ENCODE measurements at places on chromosomes 12 and 14.
A peak's percentile ranks its signal among the peaks of the same experiment; 100 is the strongest.

GRCh38 chr12:89709995-89710872, 1.6 kb upstream of the ATP2B1 start:
- peak; percentile 53 for DNase-seq

DNA sequence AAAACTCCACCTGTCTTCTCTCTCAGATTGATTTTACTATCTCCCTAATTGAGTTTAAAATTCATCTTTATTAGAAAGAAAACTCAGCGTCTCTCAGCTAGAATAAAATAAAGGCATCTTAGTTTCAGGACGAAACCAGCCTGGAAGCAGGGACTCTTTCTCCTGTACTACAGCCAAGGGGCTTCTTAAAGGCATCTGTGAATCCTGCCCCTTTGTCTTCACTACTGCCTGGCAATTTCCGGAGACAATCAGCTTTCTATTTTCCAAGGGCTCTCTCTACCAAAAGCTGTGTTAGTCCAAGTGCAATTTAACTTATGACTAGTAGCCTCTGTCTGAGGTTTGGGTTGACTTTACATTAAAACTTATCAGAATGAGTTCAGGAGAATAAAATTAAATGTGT, 623.3 kb upstream of the FOXG1 start:
- no peak for DNase-seq

DNA sequence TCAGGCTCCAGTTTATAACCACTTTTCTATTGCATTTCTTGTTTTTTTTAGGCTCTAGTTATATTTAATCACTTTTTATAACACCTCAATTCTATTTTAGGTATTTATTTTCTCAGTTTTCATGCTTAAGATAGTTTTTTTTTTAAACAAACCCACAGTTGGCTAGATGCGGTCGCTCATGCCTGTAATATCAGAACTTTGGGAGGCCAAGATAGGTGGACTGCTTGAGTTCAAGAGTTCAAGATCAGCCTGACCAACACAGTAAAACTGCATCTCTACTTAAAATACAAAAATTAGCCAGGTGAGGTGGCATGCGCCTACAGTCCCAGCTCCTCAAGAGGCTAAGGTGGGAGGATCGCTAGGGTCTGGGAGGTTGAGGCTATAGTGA, 93.0 kb downstream of the PPP1R12A start:
- no peak for DNase-seq

DNA sequence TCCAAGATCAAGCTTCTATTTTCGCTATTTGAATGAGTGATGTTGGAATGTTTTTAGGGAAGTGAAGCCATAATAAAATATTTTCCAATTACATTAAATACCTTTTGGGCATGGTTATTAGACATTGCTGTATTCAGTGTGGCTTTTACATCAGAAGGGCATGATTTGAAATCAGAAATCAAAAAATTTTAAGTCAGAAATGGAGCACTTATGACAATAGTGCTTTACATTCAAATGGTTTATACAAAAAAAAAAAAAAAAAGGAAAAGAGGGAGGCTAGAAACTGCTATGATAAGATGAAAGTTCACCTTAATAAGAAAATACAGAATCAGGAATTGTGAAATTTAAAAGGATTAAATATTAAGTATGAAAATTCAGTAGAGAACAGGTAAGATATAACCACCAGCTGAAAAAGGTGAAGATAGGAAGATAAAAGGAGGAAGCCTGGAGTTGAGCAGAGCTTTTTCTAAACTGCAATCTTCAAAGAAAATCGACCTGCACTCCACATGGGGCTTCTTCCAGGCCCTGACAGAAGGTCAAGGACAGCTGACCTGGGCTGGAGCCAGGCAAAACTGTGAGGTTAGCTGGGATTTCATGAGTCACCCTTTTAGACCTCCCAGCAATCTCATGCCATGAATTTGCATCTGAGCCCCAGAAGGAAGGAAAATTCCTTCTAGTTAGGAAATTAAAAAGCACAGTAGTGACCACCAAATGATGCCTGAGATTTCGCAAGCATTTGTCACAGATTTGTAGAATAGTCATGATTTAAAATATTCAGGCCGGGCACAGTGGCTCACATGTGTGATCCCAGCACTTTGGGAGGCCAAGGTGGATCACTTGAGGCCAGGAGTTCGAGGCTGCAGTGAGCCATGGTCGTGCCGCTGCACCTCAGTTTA, 23.4 kb upstream of the BMP4 start:
- no peak for DNase-seq

DNA sequence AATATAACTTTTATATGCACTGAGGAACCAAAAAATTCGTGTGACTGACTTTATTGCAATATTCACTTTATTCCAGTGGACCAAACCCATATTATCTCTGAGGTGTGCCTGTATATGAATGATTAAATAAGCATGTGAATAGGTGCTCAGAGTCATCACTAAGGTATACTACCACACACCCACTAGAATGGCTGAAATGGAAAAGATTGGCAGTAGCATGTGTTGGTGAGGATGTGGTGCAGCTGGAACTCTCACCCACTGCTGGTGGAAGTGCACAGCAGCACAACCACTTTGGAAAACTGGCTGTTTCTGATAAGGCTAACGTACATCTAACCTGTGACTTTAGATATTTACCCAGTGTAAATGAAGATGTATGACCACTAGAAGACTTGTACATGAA, 36.8 kb downstream of the GOLGA5 start:
- DNase-seq: no peak

DNA sequence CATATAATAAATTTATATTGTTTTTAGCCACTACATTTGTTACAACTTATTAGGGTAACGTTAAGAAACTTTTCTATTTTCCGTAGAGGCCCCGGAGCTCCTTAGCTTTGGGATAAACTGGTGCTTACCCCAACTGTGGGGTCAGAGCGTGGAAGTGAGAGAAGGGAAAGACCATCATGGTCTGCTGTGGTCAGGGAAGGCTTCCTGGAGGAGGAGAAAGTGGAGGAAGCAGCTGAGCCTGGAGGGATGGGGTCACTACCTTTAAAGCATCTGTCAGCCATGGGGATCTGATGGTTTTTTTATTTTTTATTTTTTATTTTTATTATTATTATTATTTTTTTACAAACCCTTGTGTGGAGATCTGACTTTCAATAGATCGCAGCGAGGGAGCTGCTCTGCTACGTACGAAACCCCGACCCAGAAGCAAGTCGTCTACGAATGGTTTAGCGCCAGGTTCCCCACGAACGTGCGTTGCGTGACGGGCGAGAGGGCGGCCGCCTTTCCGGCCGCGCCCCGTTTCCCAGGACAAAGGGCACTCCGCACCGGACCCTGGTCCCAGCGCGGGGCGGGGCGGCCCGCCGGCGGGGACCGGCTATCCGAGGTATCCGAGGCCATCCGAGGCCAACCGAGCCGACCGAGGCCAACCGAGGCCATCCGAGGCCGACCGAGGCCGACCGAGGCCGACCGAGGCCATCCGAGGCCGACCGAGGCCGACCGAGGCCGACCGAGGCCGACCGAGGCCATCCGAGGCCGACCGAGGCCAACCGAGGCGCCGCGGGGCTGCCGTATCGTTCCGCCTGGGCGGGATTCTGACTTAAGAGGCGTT, 1101.2 kb upstream of the TMEM132C start:
- DNase-seq: peak; percentile 89

GRCh38 chr12:51019927-51020326, 6.3 kb downstream of the SLC11A2 start:
- DNase-seq: no peak

GRCh38 chr12:90106568-90106967, 397.9 kb upstream of the ATP2B1 start:
- DNase-seq: no peak

GRCh38 chr12:40915172-40915571, 222.9 kb downstream of the CNTN1 start:
- DNase-seq: no peak

DNA sequence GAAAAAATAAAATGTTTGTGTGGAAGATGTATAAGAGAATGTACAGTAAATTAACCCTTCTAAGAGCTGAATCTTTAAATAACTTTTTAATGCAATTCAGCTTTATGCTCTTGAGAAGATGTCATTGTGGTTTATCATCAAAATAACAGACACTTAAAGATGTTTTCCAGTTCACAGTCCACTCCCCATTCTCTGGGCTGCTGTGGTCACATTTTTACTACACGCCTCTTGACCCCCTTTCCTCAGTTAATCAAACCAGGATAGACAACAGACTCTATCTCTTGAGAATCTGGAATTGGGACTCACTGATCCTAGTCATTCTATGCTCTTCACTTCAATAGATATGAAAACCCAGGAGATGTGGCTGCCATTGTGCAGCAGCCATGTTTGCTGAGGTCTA, 24.7 kb upstream of the OR6J1 start:
- DNase-seq: no peak

- DNase-seq: no peak
Observed at GRCh38 chr12:63294327-63294632, 143.3 kb upstream of the AVPR1A start.

GRCh38 chr12:113333877-113334785, 778 bp downstream of the SLC8B1 start:
- no peak for DNase-seq

DNA sequence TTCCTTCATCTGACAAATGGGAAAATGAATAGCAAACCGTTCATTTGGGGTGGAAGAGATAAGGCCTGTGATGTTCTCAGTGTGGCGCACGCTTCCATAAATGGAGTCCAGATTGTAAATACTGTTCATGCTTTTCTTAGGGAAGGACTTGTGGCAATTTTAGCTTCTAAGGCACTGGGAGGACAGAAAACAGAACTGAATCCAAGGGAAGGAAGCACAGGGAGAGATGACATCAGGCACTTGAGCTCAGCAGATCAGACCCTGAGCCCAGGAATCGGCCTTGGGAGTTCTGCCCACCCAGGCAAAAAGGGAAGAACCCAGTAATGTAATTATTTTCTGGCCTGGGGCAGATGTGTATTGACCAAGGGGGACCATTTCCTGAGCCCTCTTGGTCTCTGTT, 7.2 kb upstream of the SH2B3 start:
- no peak for DNase-seq

- DNase-seq: peak; percentile 15
Observed at GRCh38 chr12:5047729-5048128, 4.0 kb downstream of the KCNA5 start.

DNA sequence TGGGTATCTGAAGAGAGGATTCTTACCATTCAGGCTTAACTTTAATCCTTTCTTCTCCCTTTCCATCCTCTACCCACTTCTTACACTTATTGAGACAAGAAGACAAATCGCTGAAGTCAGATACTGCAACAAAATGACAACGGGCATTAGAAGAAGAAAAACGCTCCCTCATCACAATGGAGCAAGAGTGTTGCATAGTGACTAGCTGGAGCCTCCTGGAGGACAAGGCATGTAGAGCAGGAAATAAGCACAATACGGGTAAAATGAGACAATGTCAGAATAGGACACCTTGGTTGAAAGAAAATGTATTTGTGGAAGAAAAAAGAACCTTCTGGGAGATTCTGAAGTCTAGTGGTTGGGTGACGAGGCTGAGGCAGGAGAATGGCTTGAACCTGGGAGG, 501.0 kb downstream of the RERGL start:
- DNase-seq: peak; percentile 15

- peak; percentile 91 for DNase-seq
Observed at GRCh38 chr12:109880043-109880931, at the start of gene GLTP. Gene GLTP, minus strand, starts transcription at chr12:109880541. Its CDS starts 167 bp downstream, at chr12:109880374.

DNA sequence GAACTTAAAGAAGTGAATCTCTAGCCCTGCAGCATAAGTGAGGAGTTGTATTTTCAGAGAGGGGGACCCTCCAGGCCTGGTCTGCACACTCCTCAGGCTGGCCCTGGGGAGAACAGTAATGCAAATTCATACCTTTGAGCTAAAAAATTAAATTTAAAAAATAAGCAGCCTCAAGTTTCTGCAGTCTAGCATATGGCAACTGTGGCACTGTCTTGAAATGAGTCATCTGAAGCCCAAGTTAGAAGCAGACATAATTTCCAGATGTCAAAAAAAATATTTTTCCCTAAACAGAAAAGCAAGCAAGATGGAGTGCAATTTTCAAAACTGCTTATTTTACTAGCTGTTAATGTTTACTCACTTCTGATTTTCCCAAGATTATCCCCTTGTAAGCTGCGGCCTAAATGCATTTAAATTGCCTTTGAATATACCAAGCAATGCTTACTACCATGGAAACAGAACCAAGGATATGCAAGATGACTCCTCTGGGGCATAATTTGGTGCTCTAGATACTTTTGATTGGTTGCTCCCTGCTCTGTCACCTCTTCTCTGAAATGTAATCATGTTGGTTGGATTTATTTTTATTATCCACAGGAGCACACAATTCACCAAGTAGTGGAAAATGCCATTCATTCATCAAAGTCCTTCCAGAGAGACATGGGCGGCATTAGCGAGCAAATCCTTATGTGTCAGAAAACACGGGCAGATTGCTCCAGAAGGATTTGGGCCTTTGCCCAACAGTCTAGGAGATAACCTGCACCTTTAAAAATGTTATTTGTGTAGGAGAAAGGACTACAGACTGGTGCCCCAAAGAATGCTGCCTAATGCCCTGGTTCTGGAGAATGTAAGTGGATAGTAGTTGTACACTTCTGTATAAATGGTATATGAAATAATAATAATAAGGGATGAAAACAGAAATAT, 25.0 kb upstream of the DHRS7 start:
- no peak for DNase-seq

GRCh38 chr12:131694116-131694838, 16.6 kb upstream of the SFSWAP start:
- DNase-seq: no peak

DNA sequence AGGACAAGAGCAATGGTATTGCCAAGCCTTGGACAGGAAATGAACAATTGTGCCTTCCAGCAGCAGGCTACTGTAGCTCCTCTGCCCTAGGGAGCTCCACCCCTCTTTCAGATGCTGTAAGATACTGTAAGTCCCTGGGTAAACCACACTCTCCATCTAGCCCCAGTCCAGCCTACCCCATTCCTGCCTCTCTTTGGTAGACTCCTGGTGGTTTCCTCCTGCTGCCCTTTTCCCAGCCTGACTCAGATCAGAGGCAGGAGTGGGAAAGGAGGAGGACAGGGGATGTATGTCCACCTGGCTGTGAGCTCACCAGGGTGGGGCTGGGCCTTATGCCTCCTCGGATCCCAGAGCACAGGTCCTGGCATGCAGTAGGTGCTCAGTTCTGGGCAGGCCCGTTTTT, 174.6 kb downstream of the ESRRB start:
- DNase-seq: no peak

GRCh38 chr14:67557118-67557517, 24.0 kb downstream of the PLEKHH1 start:
- no peak for DNase-seq

- DNase-seq: peak; percentile 18
Observed at GRCh38 chr14:77498120-77498979, at the start of gene ISM2. Gene ISM2, minus strand, starts transcription at chr14:77498816. Its CDS starts 23 bp downstream, at chr14:77498793.

DNA sequence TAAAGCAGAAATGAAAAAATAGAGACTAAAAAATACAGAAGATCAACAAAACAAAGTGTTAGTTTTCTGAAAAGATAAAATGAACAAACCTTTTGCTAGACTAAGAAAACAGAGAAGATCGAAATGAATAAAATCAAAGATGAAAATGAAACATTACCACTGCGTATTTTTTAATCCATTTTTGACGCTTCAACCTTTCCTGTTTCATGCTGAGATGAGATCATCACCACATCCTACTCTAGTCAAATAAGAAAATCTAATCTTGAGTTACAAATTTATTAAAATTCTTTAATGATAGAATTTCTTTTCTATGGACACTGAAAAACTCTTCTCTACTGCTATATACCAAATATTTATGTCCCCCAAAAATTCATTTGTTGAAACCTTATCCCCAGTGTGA, 30.7 kb downstream of the MAGOHB start:
- no peak for DNase-seq
